ENCODE measurements at places on chromosomes 5 and 9.

DNA sequence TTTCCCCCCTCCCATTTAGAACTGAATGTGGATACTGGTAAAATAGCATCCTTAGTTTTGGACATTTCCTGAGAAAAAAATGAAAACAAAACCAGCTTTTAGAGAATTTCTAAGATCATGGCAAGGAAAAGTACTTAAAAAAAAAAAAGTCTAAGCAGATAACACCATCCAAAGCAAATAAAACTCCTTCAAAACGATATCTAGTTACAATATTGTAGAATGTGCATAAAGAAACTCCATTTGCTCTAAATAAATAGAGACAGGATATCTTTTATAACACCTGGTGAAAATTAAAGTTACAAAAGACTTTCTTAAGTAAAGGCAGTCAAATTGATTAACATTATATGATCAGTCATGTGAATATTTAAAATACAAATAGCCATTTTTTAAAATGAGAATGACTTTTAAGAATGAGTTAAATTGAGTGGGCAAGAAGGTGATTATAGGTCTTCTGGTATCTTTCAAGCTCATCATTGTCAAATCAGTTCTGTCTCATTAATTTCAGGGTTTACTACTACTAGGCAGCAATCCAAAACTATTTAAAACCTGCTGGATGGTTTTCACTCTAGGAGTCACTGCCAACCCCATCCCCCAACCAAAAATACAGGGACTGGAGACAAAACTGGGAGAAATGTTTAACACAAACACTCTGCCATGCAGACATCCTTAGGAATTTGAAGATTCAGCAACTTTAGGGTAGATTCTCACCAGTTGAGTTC is 382.6 kb downstream of the ADGRV1 start:
- DNase-seq = peak; percentile 60

- DNase-seq = no peak
Observed at GRCh38 chr5:146527785-146528184, 11.8 kb upstream of the GPR151 start.

- no peak for DNase-seq
Observed at GRCh38 chr5:135221696-135222095, 177.3 kb downstream of the MACROH2A1 start.

- no peak for DNase-seq
Observed at GRCh38 chr9:13941714-13942113, 372.2 kb downstream of the NFIB start.

DNA sequence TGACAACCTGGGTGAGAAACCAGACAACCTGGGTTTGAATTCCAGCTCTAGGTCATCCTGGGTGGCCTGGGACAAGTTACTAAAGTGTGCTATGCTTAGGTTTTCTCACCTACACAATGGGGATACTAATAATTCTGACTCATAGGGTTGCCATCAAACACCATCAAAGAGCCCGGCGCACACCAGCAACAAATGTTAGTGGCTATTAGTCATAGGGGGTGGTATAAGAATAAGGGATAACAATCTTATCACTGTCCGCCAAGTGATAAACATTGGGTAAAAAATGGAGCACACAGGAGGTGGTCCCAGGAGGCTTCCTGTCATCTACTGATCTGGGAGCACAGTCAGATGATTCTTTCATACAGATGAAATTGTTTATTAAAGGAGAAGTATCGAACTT is 61.4 kb upstream of the AFAP1L1 start:
- peak; percentile 98 for DNase-seq

- DNase-seq = no peak
Observed at GRCh38 chr5:161342886-161343285, 203.6 kb downstream of the GABRB2 start.
